T-helper 1 cell (primary cell): ENCODE measurements at places on chromosomes 11 and 22.

- DNase-seq, result no peak
These were observed 399.4 kb downstream of the LUZP2 start for GRCh38 chr11:24896118-24896835.

GRCh38 chr11:79092791-79093353, 348.0 kb downstream of the TENM4 start:
- DNase-seq, result no peak

DNA sequence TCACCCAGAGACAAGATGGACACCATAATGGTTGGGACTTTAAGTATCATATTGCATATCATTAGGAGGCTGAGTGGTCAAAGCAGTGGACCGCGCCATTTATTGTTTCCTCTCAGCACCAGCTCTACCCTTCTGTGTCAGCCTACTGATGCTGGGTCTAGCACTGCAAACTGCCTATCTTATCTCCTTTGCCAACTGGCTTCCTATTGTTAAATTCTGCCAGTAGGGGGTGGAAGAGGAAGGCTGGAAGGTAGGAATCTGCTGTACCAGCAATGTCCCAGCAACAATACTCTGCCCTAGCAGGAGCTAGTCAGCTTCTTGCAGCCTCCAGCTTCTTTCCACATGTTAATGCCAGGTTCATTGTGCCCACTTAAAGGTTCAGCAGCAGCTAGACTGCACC, 367.1 kb upstream of the PDGFD start:
- DNase-seq, result peak; percentile 25

- DNase-seq, result peak; percentile 26
These were observed 3.7 kb upstream of the KCNC1 start for GRCh38 chr11:17730608-17731462.

DNA sequence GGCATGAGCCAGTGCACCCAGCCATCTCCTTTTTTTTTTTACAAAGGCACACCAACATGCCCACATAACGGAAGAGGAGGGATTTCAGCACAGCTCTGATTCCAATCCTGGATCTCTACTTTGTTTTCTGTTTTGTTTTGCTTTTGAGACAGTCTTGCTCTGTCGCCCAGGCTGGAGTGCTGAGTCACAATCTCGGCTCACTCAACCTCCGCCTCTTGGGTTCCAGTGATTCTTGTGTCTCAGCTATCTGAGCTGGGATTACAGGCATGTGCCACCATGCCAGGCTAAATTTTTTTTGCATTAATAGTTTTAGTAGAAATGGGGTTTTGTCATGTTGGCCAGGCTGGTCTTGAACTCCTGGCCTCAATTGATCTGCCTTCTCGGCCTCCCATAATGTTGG, 28.1 kb downstream of the VSTM5 start:
- no peak for DNase-seq

DNA sequence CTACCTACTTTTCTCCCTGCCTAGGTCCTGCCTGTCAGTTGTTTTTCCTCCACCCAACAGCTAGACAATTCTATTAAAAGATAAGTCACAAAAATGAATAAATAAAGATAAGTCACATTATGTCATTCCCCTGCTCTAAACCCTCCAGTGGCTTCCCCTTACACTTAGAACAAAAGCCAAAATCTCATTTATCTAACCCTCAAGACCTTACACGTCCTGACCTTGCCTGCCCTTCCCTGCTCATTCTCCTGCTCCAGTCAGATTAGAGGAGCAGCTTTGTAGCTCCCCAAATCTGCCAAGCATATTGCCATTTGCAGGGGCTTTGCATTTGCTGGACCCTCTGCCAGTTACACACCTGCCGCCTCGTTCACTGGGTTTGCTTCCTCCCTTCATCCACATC, 16.7 kb downstream of the KREMEN1 start:
- no peak for DNase-seq

DNA sequence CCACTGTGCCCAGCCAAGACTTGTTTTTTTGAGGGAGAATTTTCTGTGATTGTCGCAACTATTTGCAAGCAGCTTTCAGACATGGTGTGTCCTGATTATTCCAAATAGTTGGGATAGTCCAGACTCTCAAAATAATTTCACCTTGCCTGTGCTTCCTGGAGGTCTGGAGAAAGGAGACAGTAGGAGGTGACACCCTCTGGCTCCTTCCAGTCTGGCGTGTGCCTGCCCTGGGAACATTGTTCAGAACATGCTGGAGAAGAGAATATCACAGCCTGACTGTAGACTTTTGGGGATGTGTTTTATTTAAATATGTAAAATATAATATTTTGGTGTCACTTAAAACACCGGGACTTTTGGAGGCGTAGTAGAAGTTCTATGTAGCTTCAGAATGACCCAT, 14.9 kb downstream of the ZNRF3 start:
- DNase-seq, result no peak

DNA sequence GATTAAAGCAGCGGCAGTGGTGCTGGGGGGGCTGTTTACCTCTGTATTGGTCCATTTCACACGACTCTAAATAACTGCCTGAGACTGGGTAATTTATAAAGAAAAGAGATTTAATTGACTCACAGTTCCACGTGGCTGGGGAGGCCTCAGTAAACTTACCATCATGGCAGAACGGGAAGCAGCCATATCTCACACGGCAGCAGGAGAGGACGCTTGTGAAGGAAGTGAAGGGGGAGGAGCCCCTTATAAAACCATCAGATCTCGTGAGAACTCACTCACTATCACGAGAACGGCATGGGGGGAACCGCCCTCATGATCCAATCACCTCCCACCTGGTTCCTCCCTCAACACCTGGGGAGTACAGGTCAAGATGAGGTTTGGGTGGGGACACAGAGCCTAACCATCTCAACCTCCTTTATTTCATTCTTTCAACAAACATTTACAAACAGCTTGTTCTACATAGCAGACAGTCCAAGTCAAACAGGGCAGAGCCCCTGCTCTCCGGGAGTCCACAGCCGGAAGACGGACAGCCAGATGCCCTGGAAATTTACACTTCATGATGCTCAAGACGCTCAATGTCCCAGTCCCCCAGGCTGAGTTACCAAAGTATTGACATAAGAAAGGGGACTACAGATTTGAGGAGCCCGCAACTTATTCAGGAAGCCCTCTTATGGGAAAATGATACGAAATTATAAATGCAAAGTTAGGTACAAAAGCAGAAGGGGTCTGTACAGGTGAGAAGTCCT, 26.3 kb upstream of the HMGXB4 start:
- DNase-seq, result no peak

- DNase-seq, result no peak
These were observed 426.4 kb downstream of the CTTN start for GRCh38 chr11:70824605-70825245.

DNA sequence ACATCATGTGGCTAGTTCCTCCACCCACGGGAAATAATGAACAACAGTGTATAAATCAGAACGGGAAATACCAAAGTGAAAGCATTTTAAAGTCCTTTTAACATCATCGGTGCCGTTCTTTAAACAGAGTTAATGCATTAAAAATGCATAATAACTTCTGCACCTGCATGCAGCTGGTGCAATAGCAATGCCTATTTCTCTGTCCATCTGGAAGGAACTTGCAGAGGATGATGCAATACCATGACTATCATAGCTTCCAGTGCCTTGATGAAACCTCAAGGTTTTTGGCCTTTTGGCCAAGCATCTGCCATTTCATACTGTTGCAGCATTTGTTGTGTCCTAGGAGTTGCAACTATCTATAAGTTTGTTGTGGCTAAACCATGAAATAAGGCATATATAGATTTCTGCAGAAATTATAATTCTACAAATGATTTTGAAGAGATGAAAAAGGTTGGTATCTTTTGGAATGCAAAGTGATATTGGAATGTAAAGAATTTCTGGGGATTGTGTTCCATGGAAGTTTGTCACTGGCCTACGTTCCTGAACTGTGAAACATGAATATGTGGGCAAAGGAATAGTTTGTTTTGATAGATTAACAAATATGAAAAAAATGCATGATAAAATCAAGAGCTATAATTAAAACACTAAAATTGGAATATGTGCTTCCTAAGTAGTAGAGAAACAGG, 9.8 kb upstream of the EIF3F start:
- no peak for DNase-seq

DNA sequence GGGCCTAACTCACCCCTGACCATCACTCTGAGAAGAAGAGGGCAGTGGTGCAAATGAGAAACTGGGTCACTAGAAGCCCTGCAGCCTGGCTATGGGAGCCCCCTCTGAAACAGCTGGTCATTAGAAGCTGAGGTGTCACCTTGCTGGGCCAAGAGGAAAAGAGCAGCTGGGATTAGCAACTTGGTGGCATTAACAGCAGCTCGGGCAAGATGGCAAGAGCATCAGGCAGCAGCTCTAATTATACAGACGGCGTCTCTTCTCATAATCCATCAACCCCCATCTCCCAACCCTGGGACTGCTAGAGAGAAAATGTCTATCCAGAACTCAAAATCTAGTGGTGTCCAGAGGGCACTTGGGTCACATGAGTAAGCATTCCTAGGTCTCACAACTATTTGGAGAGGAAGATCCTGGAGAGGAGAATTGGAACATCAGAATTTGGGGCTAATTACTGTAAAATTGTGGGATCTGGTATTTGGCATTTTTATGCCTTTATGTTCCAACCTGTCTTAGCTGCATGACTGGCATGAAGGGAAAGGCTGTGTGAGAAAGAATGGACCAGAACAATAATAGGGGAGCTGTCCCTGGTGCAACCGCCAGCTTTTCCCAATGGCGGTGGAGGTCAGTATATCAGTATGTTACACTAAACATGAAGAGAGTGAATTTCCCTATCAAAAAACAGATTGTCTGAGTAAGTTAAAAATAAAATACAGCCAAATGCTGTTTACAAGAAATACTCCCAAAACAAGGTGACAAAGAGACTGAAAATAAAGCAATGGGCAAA, 7.6 kb upstream of the LMO1 start:
- no peak for DNase-seq

GRCh38 chr11:126830216-126830806, 170.3 kb downstream of the KIRREL3 start:
- DNase-seq, result no peak

DNA sequence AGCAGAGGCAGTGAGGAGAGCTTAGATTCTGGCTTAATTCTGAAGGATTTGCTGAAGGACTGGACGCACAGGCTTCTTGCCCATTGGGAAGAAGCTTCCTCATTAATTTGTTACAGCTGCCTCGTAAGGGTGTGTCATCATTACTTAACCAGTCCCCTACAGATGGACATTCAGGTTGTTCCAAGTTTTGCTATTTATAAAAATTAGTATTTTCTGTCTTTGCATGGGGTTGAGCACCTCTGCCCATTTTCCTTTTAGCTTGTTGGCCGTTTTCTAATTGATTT, 38.1 kb downstream of the CAPN1 start:
- no peak for DNase-seq

DNA sequence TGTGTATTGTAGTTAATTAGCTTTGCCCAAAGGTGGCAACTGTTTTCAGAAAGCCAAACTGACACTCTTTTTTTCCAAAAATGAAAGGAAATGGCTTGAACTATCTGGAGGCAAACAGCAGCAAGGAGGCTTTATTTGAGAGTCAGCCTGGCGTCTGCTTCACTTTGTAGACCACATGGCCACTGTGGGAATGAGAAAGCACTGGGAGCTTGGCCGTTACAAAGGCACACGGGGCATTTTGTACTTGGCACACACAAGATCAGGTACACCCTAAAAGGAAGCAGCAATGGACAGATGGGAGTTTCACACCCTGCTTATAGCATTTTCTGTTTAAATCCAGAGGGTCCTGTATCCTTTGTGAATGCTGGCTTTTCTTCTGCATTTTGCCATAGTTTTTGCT, 126.3 kb downstream of the MPPED2 start:
- no peak for DNase-seq

DNA sequence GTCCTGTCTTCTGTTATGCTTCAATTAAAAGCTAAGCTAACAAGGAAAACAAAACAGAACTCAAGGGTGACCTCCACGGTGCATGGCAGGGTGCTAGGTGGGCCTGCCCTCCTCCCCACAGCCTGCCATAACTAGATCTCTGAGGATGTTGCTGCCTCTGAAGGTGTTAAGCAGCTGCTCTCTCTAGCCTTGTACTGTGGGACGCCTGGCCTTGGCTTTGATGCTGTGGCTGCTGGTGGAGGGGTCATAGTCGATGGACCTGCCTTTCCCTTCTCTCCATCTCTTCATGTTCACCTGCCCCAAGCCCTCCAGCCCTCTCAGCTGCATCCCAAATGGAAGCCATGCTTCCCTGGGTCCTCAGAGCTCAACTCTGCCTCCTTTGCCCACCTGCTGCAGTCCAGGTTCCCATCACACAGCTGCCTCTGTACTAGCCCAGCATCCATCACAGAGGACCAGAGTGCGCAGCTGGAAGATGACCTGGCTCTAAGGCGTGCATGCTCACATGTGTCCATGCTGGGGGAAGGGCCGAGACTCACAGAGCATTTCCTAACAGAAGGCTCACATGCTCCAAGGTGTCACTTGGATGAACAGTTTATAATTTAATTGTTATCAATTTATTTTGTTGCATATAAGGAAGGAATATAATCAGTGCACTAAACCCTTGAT, 180.3 kb upstream of the E2F8 start:
- DNase-seq, result no peak

GRCh38 chr22:50260801-50261614, 475 bp downstream of the MAPK12 start:
- peak; percentile 39 for DNase-seq

DNA sequence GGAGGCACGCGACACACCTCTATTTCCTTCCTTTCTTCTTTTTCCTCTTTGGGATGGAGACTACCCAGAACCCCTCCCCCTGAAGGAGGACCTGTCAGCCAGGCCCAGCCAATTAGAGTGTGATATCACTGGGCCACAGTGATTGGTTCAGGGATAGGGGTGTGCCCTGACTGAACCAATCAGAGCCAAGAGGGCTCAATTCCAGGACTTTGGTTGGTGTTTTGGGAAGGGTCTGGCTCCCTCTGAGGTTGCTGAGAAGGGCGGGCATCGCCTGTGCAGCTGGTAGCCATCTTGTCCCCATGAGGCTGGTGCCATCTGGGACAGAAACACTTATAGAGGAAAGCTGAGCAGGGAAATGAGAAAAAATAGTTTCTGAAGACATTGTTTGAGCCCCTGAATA, 71.4 kb downstream of the CHST1 start:
- no peak for DNase-seq

- DNase-seq, result no peak
These were observed 15.8 kb upstream of the ALX4 start for GRCh38 chr11:44325698-44326097.

DNA sequence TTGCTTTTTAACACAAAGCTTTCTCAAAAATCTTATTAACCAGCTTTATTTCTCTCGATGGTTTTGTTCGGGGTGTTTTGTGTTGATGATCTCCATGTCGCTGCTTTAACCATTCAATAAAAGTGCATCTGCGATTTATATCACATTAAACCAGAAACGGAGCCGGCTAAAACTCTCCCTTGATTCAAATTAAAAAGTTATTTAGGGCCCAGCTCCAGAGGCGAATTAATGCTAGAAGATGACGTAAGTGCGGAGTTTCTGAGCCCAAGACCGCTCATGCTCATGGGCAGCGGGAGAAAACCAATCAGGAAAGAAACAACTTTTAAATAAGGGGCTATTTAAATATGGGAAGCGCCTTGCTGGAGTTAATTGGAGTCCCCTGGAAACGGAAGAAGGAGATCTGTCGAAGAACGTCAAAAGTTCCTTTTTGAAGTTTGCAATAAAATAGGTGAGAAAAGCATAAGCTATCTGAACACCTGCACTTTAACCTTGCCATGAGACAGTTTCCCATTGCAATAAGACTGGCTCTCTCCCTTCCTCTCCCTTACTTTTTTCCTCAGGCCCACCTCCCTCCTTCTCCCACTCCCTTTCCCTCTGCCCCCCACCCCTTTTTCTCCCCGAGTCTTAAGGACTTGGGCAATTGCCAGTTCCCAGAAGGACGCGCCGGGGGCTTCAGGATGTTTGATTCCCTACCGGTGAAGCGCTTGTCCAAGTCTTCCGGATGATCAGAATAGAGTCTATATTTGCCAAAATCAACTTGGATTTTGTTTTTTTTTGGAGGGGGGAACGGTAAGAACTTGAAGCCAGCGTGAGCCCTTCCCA, 1.9 kb upstream of the DBX1 start:
- DNase-seq, result no peak
